ENCODE measurements at places on chromosomes 11 and 22. TPM values are rescaled to one million over a fixed set of nuclear protein-coding genes. Genes with fewer than 3 reads are reported as not detected.

DNA sequence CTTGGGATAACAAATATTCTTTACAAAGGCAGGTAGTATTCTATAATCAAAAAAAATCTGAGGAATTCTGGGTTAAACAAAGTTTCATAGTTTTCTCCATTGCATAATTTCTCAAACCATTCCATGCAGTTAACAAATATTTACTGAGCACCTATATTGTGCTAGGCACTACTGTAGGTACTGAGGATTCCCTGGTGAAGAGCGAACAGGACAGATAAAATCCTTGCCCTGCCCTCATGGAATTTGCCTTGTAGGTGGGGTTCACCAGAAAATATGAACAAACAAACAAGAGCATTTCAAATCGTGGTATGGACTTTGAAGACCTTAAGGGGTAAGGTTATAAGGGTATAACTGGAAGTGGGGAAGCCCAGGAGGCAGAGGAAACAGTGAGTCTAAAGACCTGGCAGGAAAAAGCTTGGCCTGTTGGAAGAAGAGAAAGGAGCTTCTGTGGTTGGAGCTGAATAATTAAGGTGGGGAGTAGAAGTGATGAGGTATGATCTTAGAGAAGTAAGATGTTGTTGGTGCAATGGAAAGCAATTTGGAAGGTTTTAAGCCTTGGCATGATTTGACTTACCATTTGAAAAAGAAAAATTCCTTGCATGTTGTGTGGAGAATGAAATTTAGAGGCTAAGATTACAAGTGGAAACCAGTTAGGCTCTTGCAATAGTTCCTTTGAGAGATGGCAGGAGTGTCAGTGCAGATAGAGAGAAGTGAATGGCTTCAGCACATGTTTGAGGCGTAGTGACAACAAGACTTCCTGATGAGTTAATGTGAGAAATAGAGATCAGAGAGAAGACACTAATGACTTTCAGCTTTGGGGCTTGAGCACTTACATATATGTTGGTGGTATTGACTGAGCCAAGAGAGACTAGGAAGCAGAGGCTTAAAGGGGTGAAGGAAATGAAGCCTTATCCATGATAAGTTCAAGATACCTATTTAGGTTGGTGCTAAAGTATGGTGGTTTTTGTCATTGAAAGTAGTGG is 55.7 kb upstream of the PICALM start:
- DNase-seq: no peak

GRCh38 chr11:134524896-134525845 is 113.1 kb upstream of the B3GAT1 start:
- DNase-seq: peak; percentile 20

PRR33 gene
- total RNA-seq: not detected

GRCh38 chr11:118152552-118153471 is at the start of gene SCN4B:
TSS of gene SCN4B (minus strand) at chr11:118152823. CDS start at chr11:118152673, 150 bp downstream.
- peak; percentile 56 for DNase-seq

DNA sequence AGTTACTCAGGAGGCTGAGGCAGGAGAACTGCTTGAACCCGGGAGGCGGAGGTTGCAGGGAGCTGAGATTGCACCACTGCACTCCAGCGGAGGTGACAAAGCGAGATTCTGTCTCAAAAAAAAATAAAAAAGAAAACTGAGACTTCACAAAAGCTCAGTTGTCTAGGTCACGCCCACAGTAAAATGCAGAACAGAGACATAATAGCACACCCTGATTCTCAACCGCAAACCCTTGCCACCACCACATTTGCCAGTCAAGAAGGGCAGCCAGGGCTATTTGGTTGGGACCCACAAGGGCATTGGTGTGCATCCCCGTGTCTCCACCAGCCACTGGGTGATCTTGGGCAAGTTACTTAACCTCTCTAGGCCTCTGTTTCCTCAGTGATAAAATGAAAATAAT is 25.4 kb downstream of the CREB3L1 start:
- DNase-seq: no peak

DNA sequence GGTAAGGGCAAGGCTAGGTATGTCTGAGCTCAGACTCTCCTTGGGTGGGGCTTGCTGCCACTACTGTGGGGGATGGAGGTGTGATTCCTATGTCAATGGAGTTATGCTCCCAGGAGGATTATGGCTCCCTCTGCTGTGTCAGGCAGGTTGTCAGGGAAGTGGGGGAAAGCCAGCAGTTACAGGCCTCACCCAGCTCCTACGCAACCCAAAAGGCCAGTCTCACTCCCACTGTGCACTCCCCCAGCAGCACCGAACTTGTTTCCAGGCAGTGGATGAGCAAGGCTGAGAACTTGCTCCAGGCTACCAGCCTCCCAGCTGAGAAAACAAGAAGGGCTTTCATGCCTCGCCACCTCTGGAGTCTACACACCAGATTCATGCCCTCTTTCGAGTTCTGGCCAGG is 18.2 kb downstream of the C11orf91 start:
- DNase-seq: no peak

PSMA1 gene
- total RNA-seq: 130 TPM

IFITM10 gene
- 1.5 TPM for total RNA-seq
